Activated CD4-positive, alpha-beta T cell treated with anti-CD3 and anti-CD28 coated beads, Interleukin-2, amount 10 ng/mL, durations not matched to agents 7 days and 5 days (primary cell): ENCODE measurements at places on chromosomes 6 and 20.
A peak's percentile ranks its signal among the peaks of the same experiment; 100 is the strongest.

GRCh38 chr6:45827952-45828530 lies 187.6 kb downstream of the CLIC5 start:
- H3K4me1 ChIP-seq: peaks cover 38% of the 10 kb centered on the region
- H3K36me3 ChIP-seq: peaks cover under 1% of the 10 kb centered on the region
- no peak for DNase-seq
- H3K27me3 ChIP-seq: no peaks in the 10 kb centered on the region

- no peaks in the 10 kb centered on the region for H3K36me3 ChIP-seq
- no peak for DNase-seq
- H3K27ac ChIP-seq: no peak overlapping the region
- no peak overlapping the region for H3K4me3 ChIP-seq
- H3K4me1 ChIP-seq: no peaks in the 10 kb centered on the region
These were observed 14.7 kb upstream of the SIM1 start for GRCh38 chr6:100479179-100480035.

- H3K4me3 ChIP-seq: no peak overlapping the region
- H3K27me3 ChIP-seq: peaks cover 3% of the 10 kb centered on the region
- H3K4me1 ChIP-seq: no peaks in the 10 kb centered on the region
- no peak overlapping the region for H3K27ac ChIP-seq
- no peak for DNase-seq
- no peaks in the 10 kb centered on the region for H3K36me3 ChIP-seq
These were observed 110.7 kb upstream of the ADGRF1 start for GRCh38 chr6:47152666-47153403.

GRCh38 chr6:78436335-78436734 lies 431.0 kb upstream of the IRAK1BP1 start:
- H3K36me3 ChIP-seq: no peaks in the 10 kb centered on the region
- H3K4me3 ChIP-seq: no peak overlapping the region
- no peaks in the 10 kb centered on the region for H3K27me3 ChIP-seq
- DNase-seq: no peak
- H3K27ac ChIP-seq: no peak overlapping the region
- no peaks in the 10 kb centered on the region for H3K4me1 ChIP-seq

DNA sequence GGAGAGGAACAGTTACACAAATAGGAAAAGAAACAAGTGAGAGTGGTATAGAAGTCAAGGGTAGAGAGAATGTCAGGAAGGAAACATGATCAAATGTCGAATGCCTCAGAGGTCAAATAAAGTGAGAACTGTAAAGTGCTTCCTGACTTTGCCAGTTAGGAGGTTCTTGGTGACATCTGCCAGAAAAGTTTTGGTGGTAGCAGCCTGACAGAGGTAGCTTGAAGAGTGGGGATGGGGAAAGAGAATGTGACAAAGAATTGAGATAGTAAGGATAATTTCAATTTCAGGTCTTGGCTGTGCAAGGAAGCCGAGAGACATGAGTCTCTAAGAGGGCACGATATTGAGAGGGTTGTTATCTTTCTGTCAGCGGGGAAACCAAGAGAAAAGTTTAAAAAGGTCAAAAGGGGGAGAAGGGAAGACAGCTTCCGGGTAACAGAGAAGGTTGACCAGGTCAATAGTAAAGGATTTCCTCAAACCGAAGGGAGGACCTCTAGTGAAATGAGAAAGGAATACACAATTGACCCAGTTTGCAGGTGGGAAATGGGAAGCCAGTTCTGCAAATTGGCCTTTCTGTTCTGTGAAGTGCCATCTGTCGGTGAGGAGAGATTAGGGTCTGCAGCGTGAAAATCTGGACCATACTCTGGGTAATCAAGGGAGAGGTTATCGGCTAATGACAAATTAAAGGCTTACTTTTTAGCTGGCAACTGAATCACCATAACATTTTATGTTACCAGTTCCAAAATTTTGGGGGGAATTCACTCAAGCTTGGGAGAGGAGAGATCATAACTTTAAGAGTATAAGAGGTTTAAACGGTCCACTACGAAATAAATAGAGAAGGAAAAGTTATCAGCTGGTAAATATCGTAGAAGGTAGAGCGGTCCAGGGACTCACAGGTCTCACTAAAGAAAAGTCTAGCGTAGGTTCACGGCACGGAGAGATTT lies 973 bp upstream of the BRD2 start:
- peaks cover 27% of the 10 kb centered on the region for H3K36me3 ChIP-seq
- peaks cover 33% of the 10 kb centered on the region for H3K4me1 ChIP-seq
- peak; percentile 51 for DNase-seq
- peak overlapping the region; percentile 89 for H3K4me3 ChIP-seq

- H3K4me3 ChIP-seq: no peak overlapping the region
- H3K27me3 ChIP-seq: no peaks in the 10 kb centered on the region
- no peak for DNase-seq
- H3K27ac ChIP-seq: no peak overlapping the region
- H3K4me1 ChIP-seq: peaks cover 2% of the 10 kb centered on the region
These were observed 7.3 kb downstream of the COL10A1 start for GRCh38 chr6:116118608-116119007.

DNA sequence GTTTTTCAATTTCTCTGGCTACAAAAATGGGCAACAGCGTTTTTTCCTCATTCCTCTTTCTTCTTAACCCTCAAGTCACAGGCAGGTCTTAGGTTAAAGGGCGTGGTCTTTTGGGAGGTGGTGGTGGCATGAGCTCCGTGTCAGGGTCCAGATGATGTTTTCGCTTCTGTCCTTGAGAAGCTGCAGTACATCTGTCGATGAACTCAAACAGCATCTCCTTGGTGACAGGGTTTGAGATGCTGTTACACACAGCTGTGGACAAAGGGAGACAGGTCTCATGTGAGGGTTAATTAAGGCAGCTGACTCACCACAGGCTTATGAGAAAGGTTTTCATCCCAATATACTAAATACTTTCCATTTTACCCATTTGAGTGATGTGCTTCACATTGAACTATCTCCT lies 350.8 kb downstream of the RNGTT start:
- no peaks in the 10 kb centered on the region for H3K27me3 ChIP-seq
- H3K4me3 ChIP-seq: no peak overlapping the region
- no peak overlapping the region for H3K27ac ChIP-seq
- no peak for DNase-seq
- H3K4me1 ChIP-seq: no peaks in the 10 kb centered on the region
